ENCODE measurements at places on chromosomes 2 and 18.

GRCh38 chr2:109316091-109316490, 187.1 kb downstream of the SH3RF3 start:
- DNase-seq, result peak; percentile 17

- DNase-seq, result no peak
Observed at GRCh38 chr2:37340637-37341036, 3.8 kb upstream of the QPCT start.

DNA sequence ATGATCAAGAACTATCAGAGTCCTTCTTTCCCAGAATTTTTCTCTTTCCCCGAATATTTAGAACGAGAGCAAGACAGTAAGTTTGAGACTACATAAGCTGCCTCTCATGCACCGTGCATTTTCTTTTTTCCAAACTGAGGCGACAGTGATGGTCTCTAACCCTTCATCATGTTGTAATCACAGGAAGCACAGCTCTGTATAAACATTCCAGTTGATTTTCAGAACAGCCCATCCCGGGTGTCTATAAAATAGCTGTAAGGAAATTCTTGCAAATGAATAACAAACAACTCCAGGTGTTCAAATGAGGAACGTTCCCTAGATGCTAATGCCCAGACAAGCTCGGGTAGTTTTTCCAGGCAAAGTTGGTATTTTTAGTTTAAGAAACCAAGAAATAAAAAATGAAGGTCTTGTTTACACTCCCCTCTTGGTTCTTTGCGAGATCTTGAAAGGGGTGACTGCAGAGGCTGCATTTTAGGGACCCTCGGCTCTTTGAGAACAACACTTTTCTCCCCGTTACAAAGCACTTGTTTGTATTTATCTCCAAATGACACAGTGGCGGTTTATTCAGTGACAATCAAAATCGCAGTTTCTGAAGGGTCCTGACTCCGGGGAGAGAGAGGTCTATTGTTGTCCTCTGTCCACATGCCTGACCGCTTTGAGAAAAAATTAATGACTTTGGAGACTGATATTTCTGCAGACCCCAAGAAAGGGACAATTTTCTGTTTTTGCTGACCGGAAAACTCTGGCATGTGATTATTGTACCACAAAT, 101.1 kb upstream of the NCK2 start:
- no peak for DNase-seq

- peak; percentile 87 for DNase-seq
Observed at GRCh38 chr2:199467066-199467822, 9.5 kb upstream of the SATB2 start.

DNA sequence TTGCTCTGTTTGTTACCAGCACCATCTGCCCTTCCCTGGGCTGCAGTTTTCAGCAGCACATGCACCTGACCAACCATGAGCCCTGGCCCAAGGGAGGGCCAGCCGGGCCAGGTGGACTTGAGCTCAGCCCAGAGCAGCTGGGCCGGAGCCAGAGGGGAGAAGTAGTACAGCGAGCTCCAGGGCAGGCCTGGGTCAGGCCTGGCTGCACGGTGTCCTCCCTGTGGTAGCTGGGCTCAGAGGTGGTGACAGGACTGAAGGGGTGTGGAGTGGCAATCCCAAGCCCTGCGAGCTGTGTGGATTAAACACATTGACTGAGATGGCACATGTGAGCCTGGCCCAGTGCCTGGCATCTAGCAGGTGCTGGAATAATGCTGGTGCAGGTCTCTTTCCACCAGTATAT, 222.2 kb downstream of the GLI2 start:
- no peak for DNase-seq

DNA sequence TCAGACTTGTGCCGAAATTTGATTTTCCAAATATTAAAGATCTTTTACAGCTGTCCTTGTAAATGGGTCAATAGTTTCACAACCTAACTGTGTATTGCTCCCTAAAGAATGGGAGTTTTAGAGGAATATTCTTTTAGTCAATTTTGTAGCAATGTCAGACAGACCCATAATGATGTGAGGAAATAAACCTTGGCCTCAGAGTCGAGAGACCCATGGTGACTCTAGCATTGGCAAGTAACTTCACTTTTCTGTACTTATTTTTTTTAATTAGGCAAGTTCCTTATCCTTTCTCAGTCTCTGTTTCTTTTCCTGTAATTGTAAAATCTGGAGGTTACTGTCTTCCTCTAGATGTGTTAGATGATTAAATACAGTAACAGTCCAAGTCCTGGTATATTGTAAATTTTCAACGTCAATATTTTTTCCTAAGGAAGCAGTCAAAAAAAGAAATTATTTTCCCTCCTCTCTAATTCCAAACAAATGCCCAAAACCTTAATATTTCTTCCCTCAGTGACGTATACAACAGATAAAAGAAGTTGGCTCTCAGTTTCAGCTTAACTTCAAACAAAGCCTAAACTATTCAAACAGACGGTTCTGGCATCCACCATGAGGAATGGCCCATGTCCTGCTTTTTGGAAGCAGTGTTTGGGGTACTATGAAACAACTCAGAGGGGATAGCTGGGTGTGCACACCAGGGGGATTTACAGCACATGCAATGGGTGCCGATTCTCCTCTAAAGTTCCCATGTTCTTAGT, 466.7 kb downstream of the TNS1 start:
- DNase-seq, result no peak

GRCh38 chr2:151860210-151860609, 32.0 kb upstream of the ARL5A start:
- DNase-seq, result no peak

DNA sequence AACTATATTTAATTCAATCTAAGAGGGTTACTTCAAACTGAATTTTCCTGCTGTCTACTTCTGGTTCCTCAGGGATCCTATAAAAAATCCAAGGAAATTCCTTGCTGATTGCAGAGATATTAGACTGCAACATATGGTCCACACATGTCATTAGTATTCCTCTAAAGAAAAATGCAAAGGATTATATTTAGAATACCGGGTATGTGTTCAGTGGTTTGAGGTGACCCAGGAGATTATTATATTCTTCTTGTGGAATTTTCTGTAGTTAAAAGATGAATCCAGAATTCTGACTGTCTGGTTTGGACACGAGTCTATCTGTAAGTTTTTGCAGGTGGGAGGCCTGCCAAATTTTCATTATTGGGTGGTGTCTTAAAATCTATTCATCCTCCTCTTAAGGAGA, 18.2 kb downstream of the HOXD1 start:
- no peak for DNase-seq

DNA sequence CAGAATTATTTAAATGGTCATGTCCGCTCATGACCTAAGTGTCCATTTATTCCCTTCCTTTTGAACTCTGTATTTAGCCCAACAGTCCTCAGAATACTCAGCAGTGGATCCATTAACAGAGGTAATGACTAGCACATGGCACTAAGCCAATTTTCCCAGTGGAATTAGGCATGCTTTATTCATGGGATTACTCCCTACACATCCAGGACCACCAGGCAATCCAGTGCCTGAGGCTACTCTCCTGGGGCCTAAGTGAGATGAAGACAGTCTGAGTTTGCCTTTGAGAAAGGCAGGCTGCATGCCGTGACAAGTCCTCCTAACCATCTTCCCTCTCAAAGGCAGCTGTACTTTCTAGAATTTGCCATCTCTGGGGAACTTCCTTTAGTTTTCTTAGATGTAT, 128.6 kb downstream of the SPOPL start:
- DNase-seq, result no peak

GRCh38 chr2:233361297-233361696, 7.0 kb downstream of the DGKD start:
- no peak for DNase-seq

DNA sequence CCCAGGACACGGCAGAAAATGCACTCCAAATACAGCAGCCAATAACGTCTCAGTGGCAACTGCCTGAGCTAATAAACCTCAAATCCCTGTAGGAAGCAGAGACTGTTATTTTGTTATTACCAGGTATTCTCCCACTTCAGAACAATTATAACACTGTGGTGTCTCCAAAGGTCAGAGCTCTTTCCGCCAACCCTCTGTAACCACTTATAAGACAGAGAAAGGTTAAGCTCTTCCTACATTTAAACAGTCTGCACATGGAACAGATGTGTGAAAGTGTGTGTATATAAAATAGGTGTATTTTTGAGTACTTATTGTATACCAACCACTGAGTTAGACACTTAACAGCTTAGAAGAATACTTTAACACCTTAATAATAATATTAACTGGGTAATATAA, 64.1 kb downstream of the FBXO15 start:
- DNase-seq, result no peak

DNA sequence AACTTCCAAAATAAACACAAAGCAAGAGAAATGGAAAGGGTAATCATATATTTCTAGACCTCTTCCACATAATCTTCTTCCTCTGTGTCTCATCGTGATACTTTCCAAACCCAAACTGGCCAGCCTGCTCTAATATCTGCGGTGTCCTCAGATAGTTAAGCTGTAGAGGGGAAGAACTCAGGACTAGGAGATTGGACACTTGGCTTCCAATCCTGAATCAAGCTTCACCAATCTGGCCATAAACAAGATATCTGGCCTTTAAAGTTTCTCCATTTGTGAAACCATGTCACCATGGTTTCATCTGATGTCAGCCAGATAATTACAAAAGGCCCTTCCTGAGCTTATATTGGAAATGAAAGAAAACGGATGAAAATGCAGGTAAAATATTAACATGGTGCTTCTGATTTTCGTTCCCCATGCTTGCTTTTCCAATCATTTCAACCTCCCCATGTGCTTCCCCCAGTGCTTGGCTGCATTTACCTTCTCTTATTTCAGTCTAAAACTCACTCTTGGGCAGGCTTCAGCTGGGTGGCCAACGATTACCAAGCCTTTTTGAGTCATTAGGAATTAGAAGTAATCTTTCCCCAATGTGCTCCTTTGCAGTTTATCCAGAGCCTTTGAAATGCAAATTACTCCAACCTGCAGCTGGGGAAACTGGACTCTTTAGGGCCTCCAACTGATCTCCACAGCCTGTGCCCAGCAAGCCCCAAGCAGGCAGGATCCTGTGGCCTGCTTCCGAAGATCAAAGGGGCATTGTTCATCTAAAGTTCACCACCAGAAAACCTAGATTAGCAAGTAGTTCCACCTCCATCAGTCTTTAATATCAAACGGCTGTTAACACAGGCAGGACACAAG, 44.5 kb upstream of the MYCN start:
- no peak for DNase-seq

DNA sequence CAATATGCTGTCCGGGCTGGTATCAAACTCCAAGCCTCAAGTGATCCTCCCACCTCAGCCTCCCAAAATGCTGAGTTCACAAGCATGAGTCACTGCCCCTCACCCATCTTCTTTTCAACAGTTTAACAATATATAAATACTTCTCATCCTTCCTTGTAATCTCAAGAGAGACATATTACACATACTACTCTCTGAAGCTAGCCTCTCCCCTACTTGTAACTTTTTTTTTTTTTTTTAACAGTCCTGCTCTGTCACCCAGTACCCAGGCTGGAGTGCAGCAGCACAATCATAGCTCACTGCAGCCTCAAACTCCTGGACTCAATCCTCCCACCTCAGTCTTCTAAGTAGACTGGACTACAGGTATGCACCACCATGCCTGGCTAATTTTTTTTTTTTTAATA, 5.7 kb downstream of the GFPT1 start:
- no peak for DNase-seq

GRCh38 chr2:213317929-213318328, 33.7 kb downstream of the SPAG16 start:
- no peak for DNase-seq

- DNase-seq, result no peak
Observed at GRCh38 chr2:209638346-209638745, 133.3 kb upstream of the UNC80 start.

GRCh38 chr2:172246649-172247048, 143.9 kb upstream of the DLX2 start:
- no peak for DNase-seq

DNA sequence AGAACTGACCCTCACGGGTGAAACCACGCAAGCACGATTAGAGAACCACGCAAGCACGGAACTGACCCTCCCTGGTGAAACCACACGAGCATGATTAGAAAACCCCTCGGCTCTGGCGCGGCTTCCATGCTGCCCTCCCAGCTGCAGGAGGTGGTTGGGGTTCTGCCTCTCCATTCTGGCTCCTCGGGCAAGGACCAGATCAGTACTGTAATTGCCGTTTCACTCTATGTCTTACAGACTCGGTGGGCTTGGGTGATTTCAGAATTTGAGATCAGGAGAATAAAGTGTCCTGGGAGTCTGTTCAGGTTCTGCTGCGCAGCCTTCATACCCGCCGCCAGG, 58.3 kb upstream of the KCNG2 start:
- no peak for DNase-seq

DNA sequence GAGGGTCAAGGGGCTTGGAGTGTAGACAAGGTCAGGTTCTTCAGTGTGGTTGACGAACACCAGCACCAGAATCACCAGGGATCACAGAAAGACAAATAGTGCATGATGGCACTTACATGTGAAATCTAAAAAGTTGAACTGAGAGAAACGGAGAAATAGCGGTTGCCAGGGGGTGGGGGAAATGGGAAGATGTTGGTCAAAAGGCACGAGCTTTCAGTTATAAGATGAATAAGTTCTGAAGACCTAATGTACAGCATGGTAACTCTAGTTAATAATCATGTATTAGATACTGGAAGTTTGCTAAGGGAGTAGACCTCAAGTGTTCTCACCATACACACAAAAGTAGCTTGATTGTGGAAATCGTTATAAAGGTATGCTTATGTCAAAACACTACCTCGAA, 43.7 kb upstream of the DARS1 start:
- DNase-seq, result no peak

GRCh38 chr18:22219568-22220355, 50.4 kb downstream of the GATA6 start:
- DNase-seq, result peak; percentile 50

DNA sequence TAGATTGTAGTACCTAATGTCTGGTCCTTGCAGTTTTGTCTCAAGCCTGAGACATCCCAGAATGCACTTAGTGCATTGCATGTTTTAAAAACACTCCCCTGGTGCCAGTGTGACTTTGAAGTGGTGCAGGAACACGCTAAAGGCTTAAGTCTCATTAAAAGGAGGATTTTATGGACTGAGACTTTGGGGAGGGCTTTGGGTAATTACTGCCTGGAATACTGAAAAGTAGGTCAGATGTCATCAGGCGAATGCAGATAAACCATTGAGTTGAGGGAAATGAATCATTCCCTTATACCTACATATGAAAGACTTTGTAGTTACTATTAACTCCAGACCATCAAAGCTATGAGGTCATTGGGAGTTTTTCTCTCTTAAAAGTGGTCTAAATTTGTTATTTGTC, 3.0 kb upstream of the OSBPL1A start:
- no peak for DNase-seq

- no peak for DNase-seq
Observed at GRCh38 chr2:23291239-23291638, 93.7 kb upstream of the KLHL29 start.

DNA sequence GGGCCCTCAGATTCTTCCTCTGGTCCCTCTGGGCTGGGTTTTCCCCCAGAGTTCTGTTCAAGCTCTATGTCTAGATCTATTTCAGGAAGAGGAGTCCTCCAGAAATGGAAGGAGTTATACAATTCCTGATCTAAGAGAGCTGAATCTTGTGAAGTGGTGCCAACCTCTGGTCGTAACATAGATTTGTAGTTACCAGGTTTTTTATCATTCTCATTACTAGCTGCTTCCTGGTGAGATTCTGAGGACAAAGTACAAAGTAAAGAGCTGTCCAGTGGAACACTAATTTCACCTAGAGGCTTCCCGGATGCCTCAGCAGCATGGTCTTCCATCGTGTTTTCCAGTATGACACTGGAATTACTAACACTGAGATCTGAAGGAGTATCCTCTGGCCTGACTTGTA, 44.1 kb downstream of the PPP4R1 start:
- DNase-seq, result no peak
